SHP77 (cell line): ENCODE measurements at places on chromosomes 12 and 14.
A peak's percentile ranks its signal among the peaks of the same experiment; 100 is the strongest.

- no peak for DNase-seq
Observed at GRCh38 chr14:104009297-104009696, 67.0 kb upstream of the RD3L start.

DNA sequence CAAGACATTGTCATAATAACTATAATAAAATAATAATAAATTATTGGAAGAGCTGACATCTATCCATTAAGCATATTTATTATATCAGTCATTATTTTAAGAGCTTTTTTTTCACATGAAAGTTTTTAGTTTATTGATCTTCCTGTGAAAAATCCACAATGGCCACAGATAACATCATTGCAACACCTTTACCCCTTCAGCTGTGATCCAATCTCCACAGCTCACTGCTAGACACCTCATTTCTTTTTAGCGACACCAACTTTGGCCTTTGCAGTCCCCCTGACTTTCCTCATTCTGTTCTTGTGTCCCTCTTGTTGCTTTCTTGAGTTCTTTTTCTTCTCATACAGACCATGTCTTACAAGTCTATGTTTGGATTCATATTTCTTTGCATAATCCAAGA lies 67.4 kb downstream of the STON2 start:
- DNase-seq, result no peak

- no peak for DNase-seq
Observed at GRCh38 chr12:88703790-88704189, 123.5 kb upstream of the KITLG start.

DNA sequence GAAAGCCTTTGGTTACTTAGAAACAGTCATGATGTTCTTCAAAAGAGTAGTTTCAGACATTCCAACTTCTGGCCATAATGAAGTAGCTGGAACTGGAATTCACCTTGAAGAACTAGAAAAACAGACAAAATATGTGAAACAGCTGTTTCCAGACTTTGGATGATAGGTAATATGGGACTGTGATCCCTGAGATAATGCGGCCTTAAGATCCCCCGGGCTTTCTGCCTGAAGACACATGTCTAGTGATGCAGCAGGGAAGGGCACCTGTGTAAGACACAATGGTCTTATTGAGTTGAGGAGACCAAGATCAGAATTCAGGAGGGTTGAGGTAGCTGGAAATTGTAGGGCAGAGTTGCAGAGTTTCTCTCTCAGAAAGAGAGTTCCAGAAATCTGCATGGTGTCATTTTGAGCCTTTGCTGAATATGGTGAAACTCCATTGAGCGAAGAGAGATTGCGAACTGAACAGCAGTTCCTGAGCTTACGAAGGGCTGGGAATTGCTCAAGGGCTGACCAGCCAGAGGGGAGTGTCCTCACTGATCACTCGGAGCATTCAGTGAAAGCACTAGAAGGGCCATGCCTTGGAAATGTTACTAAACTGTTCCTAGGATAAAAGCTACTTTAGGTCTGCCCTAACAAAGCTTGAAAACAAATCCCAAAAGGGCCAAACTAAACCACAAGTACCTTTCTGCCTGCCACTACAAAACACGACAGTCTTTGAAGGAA lies 41.7 kb upstream of the FRS2 start:
- DNase-seq, result no peak

GRCh38 chr14:92443741-92444140 lies 69.8 kb upstream of the RIN3 start:
- no peak for DNase-seq

DNA sequence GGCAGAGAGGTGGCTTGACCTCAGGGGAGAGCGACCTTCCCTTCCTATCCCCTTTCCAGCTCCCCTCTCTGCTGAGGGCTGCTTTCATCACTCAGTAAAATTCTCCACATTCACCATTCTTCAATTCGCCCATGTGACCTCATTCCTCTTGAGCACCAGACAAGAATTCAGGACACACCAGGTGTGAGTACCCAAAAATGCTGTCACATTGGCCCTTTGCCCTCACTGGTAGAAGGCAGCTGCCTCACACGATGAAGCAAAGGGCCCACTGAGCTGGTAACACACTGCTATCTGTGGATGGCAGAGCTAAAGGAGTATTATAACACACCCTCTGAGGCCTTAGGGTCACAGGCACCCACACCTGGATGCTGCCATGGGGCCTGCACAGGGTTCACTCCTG lies 59.7 kb downstream of the SSH1 start:
- DNase-seq, result no peak

DNA sequence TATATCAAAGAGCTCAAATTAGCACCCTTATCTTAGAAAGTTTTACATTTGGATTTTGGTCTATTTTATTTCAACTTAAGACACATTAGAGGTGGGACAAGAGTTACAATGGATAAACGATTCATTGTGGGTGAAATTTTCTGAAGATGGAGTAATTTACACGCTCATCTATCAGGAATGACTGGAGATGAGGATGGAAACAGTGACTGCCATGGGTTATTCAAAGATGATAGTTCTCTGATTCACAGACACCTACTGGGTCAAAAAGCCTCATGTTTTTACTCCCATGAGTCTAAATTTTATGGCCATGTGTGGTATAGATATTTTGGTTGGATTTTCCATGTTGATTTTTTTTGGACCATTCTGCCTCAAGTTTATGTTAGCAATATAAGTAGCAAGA lies 22.1 kb downstream of the SAMD4A start:
- DNase-seq, result no peak

DNA sequence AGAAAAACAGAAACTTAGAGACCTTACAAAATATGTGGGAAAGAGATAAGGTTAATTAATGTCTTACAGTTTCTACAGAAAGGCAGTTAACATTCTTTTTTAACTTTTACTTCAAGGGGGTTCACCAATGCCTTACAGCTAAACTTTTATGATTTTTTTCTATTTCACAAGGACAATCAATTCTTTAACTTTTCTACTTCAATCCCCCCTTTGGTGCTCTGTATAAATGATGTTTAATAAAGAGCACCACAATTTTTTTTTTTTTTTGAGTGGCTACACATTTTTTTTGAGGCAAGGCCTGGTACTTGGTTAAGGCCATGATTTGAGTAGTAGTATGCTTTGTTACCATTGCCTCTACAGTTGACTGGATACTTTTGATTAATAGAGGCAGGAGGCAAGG lies 279.6 kb downstream of the PRKD1 start:
- DNase-seq, result no peak

- DNase-seq, result no peak
Observed at GRCh38 chr14:61518403-61518802, 176.9 kb upstream of the HIF1A start.

DNA sequence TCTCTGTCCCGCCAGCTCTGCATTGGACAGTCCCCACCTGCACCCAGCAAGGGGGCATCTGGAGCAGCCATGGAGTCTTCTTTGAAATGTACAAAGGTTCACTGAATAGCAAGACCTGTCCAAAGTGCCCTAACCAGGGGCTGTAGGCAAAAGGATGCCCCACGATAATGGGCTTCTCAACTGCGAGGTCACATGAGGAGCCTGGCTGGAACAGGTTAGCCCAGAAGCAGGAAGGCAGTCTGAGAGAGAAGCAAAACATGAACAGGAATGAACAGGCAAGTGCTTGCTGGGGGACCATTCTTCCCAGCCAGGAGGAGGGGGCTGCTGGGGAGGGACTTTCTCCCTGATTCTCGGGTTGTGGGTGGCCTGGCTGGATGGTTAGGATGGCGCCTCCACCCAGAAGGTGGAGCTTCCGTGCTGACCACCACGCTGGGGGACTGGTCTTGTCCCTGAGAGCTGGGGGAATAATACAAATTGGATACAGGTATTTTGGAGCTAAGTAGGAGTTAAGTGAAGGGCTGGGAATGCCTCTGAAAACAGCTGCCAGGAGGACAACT lies 7.1 kb downstream of the KRT85 start:
- DNase-seq, result no peak

DNA sequence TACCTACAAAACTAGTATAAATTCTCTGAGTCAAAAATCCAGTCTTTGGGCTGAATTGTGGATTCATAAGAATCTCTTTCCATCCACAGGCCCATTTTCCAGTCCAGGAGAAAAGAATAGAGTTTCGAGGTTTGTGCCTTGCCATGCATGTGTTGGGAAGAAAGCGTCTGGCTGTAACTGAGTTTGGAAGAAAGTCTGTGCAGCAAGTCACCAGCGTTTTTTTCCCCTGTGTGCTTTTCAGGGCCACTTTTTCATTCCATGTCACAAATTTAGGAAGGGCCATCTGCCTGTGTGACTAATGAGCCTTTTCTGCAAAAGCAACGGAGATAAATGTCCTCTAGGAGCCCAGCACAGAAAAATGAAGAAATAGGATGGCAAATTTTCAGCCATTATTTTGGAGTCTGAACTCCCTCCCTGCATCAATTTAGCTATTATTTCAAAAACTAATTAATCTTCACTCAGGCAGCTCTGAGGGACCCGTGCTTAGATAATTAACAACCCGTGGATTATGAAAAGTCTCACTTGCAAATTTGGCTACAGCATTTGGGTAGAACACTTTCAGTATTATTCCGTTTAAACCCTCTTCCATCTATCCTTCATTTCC lies 261.5 kb downstream of the SUDS3 start:
- DNase-seq, result no peak

DNA sequence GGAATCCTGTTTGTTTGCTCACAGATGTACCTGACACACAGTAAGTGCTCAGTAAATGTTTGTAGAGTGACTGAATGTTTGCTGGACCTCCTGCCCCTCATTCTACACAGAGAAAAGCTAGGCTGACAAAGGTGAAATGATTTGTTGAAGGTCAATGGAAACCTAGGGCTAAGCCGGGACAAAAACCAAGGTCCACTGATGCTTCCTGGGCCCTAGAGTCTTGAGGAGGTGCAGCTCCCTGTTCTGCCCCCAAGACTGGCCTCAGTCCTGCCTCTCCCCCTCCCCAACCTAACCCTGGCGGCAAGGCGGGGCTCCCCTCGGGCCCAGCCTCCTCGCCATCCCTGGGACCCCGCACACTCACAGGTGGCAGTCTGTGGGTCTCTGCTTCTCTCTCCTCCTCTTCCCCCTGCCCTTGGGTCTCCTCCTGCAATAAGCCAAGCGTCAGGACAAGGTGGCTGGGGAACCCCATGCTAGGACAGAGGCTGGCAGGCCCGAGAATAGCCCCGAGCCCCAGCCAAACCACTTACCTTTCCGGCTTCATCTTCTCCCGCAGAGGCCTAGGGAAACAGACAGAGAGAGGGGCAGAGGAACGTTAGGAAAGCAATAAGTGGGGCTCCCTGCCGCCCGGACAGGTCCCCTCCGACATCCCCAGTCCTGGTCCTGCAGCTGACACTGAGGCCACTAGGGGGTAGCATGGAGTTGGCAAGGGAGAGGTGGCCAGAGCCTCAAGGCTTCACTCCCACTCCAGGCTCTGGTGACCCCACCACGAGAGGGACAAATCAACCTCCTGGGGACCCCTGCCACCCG lies 9.3 kb downstream of the PGF start:
- peak; percentile 50 for DNase-seq

DNA sequence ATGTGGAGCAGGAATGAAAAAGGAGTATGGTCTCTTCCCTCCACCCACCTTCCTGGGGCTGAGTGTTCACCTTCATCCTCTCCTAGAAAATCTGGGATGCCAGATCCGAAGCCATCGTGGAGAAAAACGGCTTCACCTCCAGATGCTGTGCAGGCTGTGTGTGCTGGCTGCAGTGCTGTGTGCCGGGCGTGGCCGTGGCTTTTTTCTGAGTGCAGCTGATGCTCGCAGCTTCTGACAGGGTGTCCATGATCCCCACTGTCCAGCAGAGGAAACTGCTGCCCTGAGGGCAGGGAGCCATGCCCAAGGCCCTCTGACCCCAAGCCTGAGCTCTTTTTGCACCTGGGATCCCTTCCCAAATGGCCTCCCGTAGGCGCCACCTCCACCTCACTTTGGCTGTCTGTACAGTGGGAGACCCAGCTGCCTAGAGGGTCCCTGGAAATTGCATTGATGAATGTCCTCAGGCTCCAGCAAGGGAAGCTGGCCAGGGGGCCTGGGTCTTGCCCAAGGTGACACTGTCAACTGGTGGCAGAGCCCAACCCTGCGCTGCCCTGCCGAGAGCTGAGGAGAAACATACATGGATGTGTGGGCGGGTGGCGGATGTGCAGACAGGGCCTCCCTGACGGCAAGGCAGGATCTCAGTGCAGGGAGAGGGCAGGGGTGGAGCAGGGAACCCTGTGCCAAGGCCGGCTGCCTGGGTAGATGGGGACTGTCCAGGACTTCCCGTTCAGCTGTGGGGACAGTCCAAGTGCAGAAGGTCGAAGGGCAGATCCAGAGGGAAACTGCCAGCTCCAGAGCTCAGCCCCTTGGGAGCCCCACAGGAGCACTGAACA lies 53.3 kb downstream of the BEGAIN start:
- no peak for DNase-seq

DNA sequence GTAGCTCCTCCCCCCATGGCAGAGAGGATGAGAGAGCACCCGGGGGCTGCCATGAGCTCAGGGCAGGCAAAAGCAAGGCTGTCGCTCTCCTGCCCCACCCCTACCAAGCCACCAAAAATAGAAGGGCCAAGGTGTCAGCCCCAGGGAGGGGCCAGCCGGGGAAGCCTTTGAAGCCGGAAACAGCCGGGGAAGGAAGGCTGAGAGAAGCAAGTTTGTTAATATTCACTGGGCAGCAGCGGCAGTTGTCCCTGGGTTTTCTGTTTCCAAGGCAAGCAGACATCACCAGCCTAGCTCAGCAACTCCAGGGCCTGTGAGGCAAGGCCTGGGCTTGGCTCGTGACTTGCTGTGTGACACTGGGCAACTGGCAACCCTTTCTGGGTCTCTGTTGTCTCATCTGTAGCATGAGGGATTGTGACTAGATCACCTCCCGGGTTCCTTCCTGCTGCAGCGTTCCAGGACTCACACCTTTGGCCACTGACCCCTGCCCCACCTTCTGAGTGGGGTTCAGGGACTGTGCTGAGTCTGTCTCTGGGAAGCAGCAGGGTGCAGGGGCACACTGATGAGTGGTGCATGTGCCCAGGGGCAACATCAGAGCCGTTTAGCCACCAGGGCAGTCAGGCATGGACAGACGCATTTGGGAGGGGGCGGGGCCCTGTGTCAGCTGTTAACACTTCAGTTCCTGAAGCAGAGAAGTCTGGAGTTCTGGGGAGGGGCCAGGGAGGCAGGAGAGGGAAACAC lies 24.3 kb downstream of the SYNDIG1L start:
- peak; percentile 4 for DNase-seq

DNA sequence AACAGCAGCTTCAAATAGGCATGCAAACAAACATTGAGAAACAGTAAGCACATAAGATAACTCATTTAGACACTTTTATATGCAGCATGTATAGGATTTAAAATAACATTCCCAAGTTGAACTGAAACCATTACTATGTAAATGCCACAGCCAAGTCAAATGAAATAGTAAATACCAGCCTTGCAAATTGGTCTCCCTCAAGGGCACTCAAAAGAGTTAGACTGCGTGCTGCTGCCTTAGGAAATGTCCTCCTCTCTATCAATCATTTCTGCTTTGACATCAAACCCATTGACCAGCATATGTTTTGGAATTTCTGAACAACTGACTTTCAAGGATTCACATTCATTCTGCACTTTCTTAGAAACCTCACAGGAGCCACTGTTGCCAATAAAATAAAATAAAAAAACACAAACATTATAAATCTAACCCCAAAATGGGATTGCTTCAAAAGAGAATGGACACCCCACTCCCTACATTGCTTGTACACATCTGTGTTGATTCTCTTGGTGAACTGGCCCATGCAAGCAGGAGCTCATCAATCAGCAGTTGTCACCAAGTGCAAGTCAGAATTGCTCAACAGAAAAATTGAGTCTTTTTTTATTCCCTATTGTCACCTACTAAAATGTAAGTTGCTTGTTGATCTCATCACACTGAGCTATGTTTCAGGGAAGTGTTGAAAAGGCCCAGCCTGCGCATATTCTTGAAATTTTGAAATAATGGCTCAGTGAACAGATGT lies 256.2 kb downstream of the DAD1 start:
- peak; percentile 73 for DNase-seq
